ENCODE measurements at places on chromosomes 1 and 21.

DNA sequence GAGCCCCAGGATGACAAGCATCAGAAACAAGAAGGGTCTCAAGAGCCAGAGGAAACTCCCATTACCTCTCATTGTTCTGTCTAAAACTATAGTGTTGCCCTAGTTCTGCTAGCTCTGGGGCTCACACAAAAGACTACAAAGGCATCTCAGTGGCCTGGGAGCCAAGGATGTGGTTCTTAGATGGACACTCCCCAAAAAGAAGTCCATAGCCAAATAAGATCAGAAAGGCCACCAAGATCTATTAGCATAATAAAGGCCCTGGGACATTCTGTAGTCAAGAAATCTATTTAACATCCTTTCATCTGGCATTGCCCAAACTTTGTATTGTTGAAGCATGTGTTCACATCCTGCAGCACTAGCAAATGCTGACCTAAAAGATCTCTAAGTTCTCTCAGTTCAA, 99.5 kb downstream of the EDEM3 start:
- DNase-seq = no peak

- DNase-seq = no peak
Observed at GRCh38 chr1:33344896-33345560, 24.1 kb upstream of the A3GALT2 start.

- DNase-seq = no peak
Observed at GRCh38 chr1:30787856-30788495, 30.4 kb upstream of the LAPTM5 start.

- no peak for DNase-seq
Observed at GRCh38 chr1:58824753-58825389, 41.0 kb upstream of the JUN start.

DNA sequence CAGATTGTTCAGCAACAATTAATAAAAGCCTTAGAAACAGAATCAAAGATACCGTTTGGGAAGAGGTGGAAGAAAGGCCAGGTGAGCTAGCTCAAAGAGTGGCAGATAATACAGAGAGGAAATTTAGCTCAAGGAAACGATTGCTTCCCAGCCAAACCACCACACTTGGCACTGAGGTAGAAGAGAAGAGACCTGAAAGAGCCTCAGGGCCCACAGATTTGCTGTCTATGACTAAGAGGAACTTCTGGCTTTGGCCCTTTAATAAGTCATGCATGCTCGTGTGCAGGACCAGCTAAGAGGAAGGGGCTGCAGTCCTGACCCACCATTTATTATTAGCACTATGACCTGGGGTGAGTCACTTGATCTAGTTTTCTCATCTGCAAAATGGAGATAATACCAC, 72.8 kb upstream of the BCL10 start:
- no peak for DNase-seq

DNA sequence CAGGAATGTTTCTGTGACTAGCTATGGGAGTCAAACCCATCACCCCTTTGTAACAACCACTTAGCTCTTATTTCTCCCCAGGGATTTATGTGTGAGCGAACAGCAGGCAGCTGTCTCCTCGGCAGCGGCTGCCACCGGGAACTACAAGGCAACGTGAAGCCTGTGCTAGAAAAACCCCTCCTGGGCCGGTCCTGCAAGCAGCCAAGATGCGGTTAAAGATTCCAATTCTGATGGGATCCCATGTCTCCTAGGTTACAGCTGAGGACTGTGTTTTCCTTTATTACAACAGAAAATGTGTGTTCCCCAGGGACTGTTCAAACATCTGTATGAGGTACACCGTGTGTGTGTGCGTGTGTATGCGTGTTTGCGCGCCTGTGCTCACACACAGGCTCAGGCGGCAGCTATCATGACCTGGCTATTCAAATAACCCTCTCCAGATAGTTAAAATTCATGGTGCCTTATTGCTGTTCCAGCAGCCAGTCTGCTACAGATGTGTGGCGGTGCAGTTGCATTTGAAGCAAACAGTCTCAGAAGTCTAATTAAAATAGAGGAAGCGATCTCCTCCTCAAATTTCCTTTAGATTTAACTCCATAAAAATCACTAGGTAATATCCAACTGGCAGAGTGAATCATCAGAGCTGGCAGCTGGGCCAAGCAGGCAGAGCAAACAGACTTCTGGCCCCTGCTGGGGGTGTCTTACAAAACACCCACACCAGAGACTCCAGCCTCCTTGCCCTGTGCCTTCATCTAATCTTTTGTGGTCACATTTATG, 68.0 kb downstream of the LMX1A start:
- no peak for DNase-seq

GRCh38 chr1:184389446-184389845, 2.6 kb downstream of the C1orf21 start:
- no peak for DNase-seq

DNA sequence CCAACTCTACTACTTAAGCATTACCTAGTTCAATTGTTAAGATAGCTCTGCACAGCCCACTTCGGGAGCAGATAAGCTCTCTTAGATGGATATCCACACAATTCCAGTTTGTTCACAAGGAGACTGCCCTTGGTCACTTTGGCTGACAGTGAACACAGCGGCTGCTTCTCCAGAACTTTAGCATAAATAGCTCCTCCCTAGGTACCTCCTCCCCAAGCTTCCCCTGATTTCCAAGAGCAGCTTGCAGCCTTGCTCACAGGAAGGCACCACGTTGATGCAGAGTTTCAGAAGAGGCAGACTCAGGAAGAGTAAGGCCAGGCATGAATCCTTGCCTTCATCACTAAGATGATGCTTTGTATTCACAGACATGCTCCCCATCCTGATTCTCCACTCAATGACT, 24.7 kb downstream of the TFF3 start:
- no peak for DNase-seq

DNA sequence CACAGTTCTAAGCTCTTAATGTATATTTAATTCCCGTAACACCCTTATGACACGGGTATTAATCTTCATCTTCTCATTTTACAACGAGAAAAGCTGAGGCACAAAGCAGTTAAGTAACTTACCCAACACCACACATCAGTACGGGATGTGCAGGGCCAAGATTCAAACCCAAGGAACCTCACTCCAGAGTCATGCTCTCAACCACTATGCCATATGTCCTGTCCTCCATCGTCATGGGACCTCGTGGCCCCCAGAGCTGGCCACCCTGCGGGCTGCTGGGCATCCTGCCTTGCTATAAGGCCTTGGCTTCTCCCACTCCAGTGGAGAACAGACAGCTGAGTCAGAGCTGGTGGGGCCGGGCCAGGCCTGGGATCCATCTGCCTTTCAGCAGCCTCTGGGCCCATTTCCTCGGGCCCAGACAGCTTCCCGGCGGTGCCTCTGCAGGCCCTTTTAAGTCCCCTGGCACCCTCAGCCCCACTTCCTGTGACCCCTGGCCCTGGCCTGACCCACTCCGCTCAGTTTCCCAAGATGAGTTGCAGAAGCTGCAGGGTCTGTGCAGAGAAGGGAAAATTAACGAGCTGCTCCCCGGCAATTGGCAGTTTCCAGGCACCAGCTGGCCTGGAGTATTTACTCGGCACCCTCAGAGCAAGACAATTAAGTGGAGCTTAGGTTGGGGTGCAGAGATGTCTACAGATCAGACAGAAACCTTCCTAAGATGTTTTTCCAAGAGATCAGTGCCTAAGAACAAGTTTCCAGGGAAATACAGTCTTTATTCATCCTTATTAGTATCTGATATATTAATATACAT, 98.2 kb downstream of the EPHB2 start:
- DNase-seq = no peak

DNA sequence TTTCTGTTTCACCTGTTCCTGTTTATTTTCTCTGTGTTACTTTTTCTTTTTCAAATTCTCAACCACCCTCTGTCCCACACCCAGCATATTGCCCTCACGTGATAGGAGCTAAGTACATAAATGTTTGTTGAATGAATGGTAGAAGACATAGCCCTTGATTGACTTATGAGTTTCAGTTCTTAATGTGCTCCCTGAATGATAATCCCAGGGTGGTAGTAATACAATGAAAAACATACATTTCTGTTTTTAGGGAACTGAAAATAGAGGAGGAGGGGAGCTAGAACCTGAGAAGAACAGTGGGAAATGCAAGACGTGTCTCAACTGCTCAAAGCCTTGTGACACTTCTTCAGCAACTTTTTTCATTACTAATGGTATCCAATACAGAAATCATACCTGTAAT, 147.1 kb downstream of the SPATA46 start:
- no peak for DNase-seq

GRCh38 chr1:37415611-37416244, 58.7 kb upstream of the ZC3H12A start:
- no peak for DNase-seq

DNA sequence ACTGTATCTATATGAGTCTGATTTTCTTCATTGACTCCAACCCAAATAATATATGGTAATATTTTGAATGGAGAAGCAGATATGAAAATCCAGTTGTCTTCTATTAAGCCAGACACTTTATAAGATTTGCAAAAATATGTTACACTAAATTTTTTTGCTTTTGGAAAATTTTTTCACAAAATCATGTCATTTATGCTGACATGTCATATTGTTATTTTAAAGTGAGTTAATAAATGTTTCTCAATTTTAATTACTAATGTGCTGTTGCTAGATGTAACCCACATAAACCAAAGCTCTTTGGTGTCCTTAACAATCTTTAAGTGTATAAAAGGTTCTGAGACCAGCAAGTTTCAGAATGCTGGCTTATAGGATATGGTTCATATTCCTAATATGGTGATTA, 142.5 kb downstream of the HS2ST1 start:
- no peak for DNase-seq

DNA sequence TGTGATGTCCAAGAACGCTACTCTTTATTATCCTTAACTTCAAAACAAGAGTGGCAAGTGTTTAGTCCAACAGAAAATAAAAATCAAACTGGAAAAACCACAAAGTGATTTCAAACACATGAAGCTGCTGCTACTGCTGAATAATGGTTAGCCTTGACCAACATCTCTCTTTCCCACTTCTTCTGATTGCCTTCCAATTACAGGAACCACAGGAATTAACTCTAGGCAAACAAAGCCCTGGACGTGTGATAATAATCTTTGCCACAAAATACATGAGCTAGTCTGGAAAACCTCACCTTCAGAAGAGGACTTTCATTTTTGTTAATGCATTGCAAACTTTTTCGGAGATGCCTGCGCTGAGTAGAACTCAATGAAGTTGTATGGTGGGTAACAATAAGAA, 48.6 kb upstream of the COL11A1 start:
- DNase-seq = no peak

DNA sequence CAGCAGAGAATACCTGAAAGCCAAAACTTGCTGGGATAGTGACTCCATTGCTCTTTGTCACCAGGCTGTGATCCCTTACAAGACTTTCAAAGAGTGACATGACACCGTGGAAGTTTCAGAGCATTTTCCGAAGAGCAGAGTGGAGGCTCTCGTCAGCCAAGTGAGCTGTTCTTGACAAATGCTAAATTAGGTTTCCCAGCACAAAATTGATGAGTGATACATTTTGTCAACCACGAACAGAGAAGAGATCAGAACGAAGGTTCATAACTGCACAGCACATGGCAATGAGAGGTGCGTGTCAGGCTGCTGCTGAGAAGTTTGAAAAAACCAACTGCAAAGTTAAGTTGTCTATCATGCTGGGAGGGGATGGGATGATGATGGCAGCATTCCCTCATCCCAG, 184.4 kb upstream of the C1orf174 start:
- no peak for DNase-seq

- no peak for DNase-seq
Observed at GRCh38 chr1:226510453-226510852, 38.1 kb upstream of the STUM start.

- DNase-seq = no peak
Observed at GRCh38 chr1:13900583-13900982, 200.6 kb downstream of the PRDM2 start.

DNA sequence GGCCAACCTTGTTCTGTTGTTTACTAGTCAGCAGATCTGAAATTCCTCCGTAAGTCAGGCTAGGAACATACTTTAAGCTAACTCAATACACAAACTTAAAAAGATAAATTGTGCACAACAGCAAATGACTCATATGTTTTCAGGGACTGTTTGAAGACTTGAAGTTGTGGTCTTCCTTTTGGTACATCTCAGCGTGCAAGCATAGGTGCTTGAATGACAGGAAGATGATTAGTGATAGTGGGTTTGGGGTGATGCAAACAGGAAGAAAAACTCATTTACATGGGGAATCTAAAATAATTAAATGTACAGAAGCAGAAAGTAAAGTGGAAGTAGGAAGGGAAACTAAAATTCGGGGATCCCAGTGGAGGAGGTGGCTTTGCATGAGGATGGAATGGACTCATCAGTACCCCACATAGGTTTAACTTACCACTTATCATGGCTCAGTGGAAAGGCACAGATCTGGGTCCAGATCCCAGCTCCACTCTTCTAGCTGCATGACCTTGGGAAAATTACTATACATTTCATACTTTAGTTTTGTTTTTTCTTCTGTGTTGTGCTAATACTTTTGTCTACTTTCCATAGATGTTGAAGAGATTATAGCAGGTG, 122.3 kb downstream of the XCL2 start:
- DNase-seq = no peak

DNA sequence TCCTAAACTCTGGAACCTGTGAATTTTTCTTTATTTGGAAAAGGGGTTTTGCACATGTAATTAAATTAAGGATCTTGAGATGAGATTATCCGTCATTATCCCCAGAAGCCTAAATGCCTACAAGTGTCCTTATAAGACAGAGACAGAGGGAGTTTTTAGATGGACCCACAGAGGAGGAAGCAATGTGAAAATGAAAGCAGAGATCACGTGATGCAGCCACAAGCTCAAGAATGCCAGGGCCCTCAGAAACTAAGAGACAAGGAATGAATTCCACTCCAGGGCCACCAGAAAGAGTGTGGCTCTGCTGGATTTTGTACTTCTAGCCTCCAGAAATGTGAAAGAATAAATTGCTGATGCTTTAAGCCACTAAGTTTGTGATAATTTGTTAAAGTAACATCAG, 183.6 kb upstream of the UBE2U start:
- DNase-seq = no peak

GRCh38 chr1:199010933-199011332, 372.1 kb downstream of the PTPRC start:
- DNase-seq = no peak

DNA sequence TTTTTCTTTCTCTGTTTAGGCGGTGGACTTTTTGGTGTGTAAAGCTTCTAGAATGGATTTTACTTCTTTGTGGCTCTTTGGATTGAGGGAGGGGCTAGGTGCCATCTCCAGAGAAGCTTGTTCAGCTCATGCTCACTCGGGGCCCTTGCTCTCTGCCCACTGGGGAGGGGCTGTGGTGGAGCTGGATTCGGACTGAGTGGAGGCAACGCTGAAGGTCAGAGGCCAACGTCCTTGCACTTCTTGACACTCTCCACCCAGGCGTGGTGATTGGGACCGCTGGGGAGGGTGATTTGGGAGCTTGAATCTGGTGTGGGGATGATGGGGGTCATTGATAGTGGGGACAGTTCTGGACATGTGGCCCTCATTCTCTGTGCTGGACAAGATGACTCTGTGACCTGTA, 52.6 kb downstream of the ADARB1 start:
- DNase-seq = no peak

- DNase-seq = no peak
Observed at GRCh38 chr1:13664451-13664850, 35.5 kb upstream of the PRDM2 start.

DNA sequence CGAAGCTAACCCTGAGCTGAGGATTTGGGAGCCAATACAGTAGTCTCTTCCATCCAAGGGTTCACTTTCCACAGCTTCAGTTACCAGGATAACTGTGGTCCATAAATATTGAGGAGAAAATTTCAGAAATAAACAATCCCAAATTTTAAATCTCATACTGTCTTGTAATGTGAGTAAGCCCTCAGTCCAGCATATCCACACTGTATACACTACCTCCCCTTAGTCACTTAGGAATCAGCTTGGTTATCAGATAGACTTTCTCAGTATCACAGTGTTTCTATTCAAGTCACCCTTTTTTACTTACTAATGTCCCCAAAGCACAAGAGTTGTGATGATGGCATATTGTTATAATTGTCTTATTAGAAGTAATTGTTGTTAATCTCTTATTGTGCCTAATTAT, 102.3 kb upstream of the GNG12 start:
- DNase-seq = no peak
